Thymus (tissue), 14 donors: ENCODE measurements at places on chromosomes 11 and 22.

DNA sequence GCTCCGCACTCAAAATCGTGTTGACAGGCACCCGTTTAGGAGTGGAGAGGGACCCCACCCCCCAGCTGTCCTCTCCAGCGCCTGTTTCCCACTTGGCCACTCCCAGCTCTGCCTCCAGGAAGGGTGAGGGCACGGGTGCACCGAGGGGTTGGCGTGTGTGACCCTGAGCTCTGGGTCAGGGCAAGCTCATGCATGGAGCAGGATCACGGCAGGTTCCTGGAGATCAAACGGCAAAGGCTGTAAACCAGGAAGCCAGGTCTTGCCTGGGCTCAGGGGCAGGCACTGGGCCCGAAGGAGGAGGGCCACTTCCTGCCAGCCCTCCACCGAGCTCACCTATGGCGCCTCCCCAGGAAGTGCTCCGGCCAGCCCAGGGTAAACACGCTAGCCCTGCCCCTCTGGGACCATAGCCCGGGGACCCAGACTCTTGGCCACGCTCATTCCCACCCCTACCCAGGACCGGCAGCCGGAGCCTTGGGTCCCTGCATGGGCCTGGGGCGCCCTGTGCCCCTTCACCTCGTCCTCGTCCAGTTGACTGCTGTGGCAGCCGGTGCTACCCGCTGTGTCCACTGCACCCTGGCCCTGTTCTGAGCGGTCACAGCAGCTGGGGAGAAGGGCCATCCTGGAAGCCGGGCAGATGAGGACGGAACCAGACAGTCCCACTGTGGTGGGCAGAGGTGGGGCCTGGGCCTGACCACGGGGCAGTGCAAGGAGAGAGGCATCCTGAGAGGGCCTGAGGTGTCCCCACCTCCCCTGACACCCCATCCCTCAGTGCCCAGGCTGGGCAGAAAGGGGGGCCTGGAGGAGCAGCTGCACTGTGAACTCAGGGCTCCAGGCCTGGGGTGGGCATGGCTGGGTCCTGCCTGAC lies 1.0 kb upstream of the EPS8L2 start:
- no peak for DNase-seq

GRCh38 chr22:48121984-48122383 lies 1359.5 kb downstream of the TBC1D22A start:
- no peak for DNase-seq

- DNase-seq: no peak
Measured at GRCh38 chr22:40363059-40363458, 7.3 kb upstream of the SGSM3 start.

GRCh38 chr22:44682556-44683168 lies 19.3 kb upstream of the PRR5 start:
- no peak for DNase-seq

DNA sequence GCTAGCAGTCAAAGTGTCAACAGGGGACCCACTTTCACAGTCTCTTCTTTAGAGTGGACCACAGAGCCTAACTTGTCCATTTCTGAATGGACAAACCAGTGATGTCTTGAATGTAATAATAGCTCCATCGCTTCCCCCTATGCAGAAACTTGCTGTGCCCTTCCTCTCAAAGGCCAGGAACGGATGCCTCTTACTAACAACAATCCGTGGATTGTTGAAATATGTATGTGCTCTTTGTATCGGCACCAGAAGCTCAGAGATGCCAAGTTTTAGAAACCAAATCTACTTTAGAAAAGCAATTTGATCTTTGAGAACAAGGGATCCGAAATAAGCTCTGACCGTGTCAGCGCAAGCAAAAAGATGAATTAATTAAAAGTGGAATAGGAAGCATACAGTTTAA lies 259.5 kb upstream of the POU2AF2 start:
- no peak for DNase-seq
